C1 segment of cervical spinal cord (tissue), 14 donors: ENCODE measurements at places on chromosomes 11 and 22.

DNA sequence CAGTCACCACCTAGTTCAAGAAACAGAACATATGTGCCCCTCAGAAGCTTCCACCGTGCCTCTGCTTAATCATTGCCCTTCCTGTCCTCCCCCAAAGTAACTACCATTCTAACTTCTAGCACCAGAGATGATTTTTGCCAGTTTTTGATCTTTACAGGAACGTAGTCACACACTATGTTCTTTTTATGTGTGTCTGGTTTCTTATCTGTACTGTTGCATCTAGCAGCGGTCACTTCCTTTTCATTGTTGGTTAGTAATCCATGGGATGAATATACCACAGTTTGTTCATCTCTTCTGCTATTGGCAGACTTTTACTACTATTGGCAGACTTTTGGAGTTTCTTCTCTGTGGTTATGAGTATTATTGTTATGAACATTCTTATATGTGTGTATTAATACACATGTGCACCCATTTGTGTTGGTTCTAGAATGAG, 34.6 kb downstream of the SPECC1L start:
- DNase-seq = no peak

GRCh38 chr11:1153951-1154493, 3.7 kb upstream of the MUC5AC start:
- DNase-seq = no peak

DNA sequence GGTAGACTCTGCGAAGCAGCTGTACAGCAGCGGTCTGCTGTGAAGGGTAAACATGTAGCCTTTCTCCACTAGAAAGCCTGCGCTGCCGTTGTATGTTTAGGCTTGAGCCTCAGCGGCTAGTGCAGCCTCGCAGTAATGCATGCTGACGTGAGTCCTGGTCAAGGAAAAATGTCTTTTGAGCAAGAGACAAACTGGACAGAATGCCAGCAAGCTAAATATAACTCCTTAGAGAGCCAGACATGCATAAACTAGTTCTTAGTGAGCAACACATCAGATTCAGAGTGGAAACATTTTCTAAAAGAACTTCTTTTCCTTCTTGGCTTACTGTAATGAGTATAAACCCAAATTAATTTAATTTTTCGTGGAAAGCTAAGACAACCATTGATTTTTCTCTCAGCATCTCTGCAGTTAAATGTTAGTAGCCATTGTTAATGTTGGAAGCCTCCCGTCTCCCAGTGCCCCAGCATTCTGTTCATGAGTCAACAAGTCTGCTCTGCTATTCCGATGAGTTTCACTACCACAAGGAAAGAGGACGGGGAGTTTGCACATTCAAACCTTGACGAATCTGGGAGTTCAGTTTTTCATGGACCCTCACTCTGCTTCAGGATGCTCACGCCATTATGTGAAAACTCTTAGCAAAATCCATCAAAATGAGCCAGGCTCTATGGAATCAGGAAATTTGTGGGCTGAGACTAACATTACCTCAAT, 51.4 kb downstream of the JAM3 start:
- peak; percentile 21 for DNase-seq

GRCh38 chr22:25154667-25154999, 45.0 kb upstream of the CRYBB3 start:
- DNase-seq = no peak

DNA sequence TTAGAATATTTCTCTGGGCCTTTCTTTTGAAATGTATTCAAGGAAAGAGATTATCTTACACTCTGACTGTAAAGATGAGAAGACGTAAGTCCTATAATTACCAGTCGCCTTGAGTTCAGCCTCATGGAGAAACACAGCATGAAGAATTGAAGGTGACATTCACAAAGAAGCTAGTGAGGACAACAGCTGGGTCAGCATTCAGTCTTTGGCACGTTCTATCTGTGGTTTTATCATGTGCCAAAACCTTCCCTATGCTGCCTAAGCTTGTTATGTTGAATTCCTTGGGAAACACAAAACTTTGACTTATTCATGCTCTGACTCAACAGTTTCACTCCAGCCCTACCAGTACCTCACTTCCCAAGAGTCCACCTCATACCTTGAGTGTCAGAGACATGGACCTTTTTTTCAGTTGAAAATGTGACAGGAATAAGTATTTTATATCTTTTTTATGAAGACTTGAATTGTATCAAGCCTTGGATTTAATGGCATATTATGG, 198.8 kb upstream of the KIRREL3 start:
- no peak for DNase-seq

DNA sequence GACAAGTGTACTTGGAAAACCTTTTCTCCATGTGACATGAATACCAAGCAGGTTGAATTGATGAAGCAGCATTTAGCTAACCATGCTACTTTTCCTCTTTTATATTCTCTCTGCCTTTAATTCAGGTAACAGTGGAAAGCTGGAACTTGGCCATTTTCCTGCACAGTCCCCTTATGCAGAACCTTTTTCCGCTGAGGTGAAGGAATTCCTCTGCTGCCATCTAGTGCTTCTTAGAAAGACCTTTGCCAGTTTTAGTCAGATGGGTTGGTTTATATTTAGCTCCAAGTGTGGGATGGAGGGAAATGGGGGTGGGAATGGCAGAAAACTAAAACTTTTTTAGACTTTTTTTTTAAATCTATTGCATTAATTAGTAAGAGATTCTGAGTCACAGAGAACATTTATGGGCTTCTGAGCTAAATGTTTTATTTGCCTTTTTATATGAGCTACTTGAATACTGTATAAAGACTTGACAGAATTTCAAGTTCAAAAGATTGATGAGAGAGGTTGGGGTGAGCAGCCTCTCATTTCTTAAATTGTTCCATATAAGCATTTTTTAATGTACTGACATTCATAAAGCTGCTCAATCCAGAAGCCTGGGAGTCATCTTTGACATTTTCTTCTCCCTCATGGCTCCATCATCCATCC, 153.9 kb upstream of the ZC3H12C start:
- no peak for DNase-seq

- no peak for DNase-seq
Observed at GRCh38 chr11:1943977-1944376, 3.2 kb upstream of the MRPL23 start.

DNA sequence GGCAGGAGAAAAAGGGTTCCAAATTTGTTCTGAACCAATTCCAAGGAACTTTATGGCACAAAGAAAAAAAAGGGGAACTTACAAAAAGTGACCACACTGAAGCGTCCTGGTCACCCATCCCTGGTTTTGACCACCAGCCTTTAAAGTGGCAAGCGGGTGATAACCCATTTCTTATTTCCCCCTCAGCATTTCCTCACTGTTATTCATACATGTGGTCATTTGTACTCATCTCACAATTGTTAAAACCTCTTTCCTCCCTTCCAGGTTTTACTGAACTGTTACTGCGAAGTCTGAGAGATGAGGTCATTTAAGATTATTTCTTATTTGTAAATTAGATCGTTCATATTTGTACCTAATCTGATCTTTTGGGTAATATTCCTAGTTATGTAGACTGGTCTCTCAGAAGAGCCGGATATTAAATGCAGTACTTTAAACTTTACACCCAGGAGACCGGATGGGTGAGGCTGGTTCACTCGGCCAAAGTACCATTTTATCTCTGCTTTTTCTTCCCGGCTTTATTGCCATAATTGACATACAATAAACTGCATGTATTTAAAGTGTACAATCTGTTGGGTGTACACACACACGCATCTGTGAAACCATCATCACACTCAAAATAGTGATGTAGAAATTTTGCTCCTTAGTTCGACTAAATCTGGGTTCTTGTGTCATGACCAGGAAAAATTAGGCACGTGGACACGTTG, 47.0 kb downstream of the CDPF1 start:
- DNase-seq = no peak

DNA sequence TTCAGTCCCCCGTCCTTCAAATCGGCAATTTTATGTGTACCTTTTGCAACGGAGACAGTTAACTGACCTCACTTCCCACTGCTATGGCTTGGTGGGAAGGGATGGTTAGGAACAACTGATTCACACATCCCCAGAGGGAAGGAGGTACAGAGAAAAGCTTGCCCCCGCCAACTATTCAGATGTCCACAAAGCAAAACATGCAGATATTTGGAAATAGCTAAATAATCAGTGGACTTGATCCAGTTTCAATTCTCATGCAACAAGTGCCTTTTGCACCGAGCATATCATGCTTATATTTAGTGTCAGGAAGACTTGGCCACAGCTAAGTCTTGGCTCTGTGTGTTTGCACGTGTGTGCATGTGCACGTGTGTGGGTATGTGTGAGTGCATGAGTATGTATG, 144.6 kb downstream of the SNX19 start:
- no peak for DNase-seq

- no peak for DNase-seq
Observed at GRCh38 chr22:21602579-21602978, 27.2 kb downstream of the YDJC start.

DNA sequence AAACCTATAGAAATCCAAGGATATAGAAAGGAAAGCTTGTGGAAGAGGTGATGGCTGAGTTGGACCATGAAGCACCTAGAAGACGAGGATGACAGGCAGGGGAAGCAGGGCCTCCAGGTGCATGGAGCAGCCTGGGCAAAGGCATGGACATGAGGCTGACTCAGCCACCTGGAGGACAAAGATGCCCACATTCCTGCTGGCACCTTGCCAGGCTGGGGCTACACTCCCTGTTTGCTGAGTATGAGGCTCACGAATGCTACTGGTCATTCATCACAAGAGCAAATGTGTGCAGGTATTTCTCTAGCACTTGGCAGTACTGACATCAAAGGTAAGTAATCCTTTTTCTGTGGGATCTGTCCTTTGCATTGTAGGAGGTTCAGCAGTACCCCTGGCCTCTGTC, 7.1 kb upstream of the SCGB2A1 start:
- no peak for DNase-seq

- DNase-seq = no peak
Observed at GRCh38 chr11:113387605-113388211, at the start of gene ANKK1. Gene ANKK1, plus strand, starts transcription at chr11:113387779. Its CDS starts 106 bp downstream, at chr11:113387885.

DNA sequence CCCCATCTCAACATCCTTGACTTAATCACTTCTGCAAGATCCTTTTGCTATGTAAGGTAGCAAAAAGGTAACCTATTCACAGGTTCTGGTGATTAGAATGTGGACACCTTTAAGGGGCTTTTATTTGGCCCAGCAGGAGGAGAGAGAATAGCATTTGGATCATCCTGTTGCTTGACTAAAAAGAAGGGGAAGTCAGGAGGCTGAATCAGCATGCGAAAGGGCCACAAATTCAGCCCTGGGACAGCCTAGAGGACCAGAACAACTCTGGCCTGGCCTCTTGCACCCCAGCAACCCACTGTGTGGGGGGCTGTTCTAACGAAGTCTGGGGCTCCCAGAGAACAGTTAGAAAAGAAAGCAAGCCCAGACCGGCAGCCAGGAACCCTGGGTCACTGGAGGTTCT, 3.2 kb upstream of the HMOX1 start:
- DNase-seq = no peak

GRCh38 chr22:43249789-43250471, 63.0 kb upstream of the TTLL12 start:
- DNase-seq = no peak

DNA sequence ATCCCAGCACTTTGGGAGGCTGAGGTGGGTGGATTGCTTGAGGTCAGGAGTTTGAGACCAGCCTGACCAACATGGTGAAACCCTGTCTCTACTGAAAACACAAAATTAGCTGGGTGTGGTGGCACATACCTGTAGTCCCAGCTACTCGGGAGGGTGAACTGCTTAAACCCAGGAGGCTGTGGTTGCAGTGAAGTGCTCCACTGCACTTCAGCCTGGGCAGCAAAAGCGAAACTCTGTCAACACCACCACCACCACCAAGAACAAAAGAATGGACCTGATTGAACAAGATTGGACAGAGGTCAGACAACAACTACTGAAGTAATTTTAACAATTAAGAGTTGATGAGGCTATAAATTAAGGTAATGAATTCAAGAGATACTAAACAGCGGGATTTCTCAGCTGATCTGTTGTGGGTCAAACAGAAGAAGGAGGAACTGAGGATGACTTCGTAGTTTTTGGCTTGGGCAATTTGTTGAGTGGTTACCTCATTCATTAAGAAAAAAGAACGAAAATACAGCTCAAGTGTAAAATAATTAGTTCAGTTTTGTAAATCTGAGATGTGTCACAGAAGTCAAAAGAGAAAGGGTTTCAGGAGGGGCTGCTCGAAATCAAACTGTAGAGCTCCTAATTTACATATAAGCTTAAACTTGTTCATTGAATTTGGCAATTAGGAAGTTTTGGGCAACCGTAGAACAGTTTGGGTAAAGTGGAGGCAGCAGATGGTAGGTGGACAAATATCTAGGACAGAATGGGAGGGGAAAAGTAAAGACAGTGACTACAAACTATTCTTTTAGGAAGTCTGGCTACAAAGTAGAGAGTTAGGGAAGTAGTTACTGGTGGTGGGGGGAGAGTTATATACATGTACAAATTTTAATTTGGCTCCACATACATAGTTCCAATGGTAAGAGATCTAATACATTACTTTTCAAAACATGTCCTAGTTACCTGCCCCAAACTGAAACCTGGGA, 4.5 kb downstream of the IL18 start:
- DNase-seq = no peak

GRCh38 chr11:44096360-44097185, 1.1 kb downstream of the EXT2 start:
- DNase-seq = no peak

- no peak for DNase-seq
Observed at GRCh38 chr11:69170704-69171103, 15.0 kb downstream of the SMIM38 start.

DNA sequence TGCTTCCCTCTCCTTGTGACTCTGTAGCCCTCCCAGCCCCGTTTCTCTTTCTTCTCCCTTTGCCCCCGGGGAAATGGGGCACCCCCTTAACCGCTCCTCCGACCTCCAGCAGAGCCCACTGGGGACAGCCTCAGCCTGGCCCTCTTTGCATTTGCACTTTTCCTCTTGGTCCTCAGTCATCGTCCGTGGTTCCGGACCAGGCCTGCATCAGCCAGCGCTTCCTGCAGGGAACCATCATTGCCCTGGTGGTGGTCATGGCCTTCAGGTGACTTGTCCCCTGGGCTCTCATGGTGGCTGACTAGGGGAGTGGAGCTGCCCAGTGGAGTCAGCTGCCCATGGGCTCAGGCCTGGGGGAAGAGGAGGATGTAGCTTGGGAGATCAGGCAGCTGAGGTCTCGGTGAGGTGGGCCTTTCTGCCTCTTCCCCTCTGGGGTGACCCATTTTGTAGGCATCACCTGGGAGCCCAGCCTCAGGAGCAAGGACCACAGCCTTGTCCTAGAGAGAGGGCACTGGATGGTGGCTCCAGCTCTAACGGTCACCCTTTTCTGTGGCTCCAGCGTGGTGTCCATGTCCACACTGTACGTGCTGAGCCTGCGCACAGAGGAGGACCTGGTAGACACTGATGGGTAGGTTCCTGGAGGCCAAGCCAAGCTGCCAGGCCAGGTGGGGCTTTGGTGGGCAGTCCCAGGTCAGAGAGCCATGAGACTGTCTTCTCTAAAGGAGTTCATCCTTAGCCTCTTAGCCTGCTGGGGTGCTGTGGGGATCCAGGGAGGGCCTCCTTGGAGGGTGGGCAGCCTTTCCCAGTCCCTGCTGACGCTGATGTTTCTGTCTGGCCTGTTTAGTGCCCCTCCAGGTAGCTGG, 12.5 kb downstream of the TMEM258 start:
- DNase-seq = no peak

GRCh38 chr11:12409621-12410005, 32.2 kb downstream of the PARVA start:
- DNase-seq = no peak

GRCh38 chr11:116793772-116794097, 2.1 kb upstream of the APOA5 start:
- DNase-seq = no peak
